ENCODE measurements at places on chromosomes 4 and X.

DNA sequence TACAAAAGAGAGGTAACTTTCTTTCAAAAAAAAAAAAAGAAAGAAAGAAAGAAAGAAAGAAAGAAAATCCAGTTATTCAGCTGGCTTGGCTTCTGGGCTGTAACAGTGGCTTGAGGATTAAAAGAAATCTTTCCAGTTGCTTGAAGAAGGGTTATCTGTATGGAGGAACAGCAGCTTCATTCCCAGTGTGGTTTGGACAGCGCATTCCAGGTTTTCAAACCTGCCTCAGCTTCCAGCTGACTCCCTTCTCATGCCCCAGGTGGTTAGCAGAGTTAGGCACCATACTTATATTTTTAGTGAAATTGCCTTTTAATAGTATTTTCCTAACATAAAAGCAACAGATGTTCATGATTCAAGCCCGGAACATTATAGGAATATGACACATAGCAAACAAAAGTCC is 48.6 kb downstream of the TMEM164 start:
- H3K27ac ChIP-seq, result no peak overlapping the region
- no peak overlapping the region for H3K4me3 ChIP-seq
- no peak for DNase-seq
- H3K27me3 ChIP-seq, result no peaks in the 10 kb centered on the region

- no peak overlapping the region for H3K27ac ChIP-seq
- no peaks in the 10 kb centered on the region for H3K36me3 ChIP-seq
- peaks cover 5% of the 10 kb centered on the region for H3K4me1 ChIP-seq
- H3K4me3 ChIP-seq, result no peak overlapping the region
- H3K27me3 ChIP-seq, result no peaks in the 10 kb centered on the region
- DNase-seq, result peak; percentile 25
Measured at GRCh38 chr4:87985097-87985886, 9.8 kb downstream of the SPP1 start.

- no peak for DNase-seq
- H3K27me3 ChIP-seq, result no peaks in the 10 kb centered on the region
- H3K4me3 ChIP-seq, result no peak overlapping the region
- no peaks in the 10 kb centered on the region for H3K36me3 ChIP-seq
- H3K27ac ChIP-seq, result no peak overlapping the region
Measured at GRCh38 chr4:152626790-152627189, 53.0 kb downstream of the TMEM154 start.

DNA sequence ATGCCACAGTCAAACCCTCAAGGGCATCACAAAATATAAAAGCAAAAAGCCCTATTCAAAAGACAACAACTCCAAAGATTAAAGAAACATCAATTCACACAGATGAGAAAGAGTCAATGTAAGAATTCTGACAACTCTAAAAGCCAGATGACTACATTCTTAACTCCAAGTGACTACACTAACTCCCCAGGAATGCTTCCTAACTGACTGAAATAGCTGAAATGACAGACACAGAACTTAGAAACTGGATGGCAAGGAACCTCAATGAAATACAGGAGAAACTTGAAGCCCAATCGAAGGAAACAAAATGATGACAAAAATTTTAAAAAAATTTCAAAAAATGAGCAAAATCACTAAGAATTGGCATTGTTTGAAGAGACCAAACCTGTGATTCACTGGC is 1047.6 kb upstream of the PCDH10 start:
- H3K27ac ChIP-seq, result no peak overlapping the region
- no peaks in the 10 kb centered on the region for H3K4me1 ChIP-seq
- H3K27me3 ChIP-seq, result no peaks in the 10 kb centered on the region
- no peak for DNase-seq

- H3K4me3 ChIP-seq, result no peak overlapping the region
- peak; percentile 0 for DNase-seq
- H3K27ac ChIP-seq, result peak overlapping the region; percentile 52
- H3K36me3 ChIP-seq, result peaks cover 25% of the 10 kb centered on the region
Measured at GRCh38 chr4:3352941-3353594, 60.2 kb downstream of the RGS12 start.

DNA sequence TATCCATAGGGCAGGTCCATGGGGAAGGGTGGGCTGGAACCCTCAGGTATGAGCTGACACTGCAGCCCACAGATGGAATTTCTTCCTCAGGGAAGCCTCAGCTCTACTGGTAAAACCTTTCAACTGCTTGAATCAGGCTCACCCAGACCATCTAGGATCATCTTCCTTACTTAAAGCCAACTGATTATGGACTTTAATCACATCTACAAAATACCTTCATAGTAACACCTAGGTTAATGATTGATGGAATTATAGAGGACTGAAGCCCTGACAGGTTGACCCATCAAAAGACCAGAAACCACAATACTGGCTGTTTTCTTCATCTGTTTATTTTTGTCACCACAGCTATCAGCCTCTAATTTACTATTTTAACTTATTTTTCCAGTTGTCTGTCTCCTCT is 188.9 kb upstream of the BOD1L1 start:
- H3K4me1 ChIP-seq, result no peaks in the 10 kb centered on the region
- H3K36me3 ChIP-seq, result no peaks in the 10 kb centered on the region
- H3K27me3 ChIP-seq, result no peaks in the 10 kb centered on the region
- no peak overlapping the region for H3K27ac ChIP-seq
- no peak overlapping the region for H3K4me3 ChIP-seq

DNA sequence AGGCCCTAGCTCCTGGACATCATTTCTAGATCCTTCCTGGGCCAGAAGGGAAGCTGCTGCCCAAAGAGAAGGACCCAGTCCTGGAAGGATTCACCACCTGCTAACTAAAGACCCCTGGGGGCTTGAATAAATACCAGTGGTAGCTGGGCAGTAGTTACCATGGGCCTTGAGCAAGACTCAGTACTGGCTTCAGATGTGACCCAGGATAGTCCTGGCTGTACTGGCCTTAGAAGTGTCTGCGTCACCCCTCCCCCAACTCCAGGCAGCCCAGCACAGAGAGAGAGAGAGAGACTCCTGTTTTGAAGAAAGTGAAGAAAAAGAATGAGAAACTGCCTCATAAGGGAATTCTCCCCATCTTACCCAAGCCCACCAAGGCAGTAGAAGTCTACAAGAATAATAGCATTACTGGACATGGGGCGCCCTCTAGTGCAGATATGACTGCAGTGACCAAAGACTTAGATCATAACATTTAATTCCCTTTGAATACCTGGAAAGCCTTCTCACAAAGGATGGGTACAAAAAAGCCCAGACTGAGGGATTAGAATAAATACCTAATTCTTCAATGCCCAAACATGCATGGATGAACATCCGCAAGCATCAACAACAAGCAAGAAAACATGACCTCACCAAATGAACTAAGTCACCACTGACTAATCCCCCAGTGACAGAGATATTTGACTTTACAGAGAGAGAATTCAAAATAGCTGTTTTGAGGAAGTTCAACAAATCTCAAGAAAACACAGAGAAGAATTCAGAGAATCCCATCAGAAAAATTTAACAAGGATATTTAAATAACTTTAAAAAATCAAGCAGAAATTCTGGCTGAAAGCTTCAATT is 171.8 kb downstream of the HNRNPD start:
- no peaks in the 10 kb centered on the region for H3K4me1 ChIP-seq
- no peak overlapping the region for H3K27ac ChIP-seq
- H3K36me3 ChIP-seq, result no peaks in the 10 kb centered on the region
- peak; percentile 63 for DNase-seq

- H3K27me3 ChIP-seq, result no peaks in the 10 kb centered on the region
- no peaks in the 10 kb centered on the region for H3K4me1 ChIP-seq
- H3K27ac ChIP-seq, result no peak overlapping the region
Measured at GRCh38 chr4:146049802-146050201, 111.2 kb upstream of the ZNF827 start.

GRCh38 chrX:38881727-38882126 is 80.5 kb downstream of the MID1IP1 start:
- H3K27me3 ChIP-seq, result no peaks in the 10 kb centered on the region
- no peak overlapping the region for H3K27ac ChIP-seq
- H3K4me3 ChIP-seq, result no peak overlapping the region
- H3K4me1 ChIP-seq, result no peaks in the 10 kb centered on the region

DNA sequence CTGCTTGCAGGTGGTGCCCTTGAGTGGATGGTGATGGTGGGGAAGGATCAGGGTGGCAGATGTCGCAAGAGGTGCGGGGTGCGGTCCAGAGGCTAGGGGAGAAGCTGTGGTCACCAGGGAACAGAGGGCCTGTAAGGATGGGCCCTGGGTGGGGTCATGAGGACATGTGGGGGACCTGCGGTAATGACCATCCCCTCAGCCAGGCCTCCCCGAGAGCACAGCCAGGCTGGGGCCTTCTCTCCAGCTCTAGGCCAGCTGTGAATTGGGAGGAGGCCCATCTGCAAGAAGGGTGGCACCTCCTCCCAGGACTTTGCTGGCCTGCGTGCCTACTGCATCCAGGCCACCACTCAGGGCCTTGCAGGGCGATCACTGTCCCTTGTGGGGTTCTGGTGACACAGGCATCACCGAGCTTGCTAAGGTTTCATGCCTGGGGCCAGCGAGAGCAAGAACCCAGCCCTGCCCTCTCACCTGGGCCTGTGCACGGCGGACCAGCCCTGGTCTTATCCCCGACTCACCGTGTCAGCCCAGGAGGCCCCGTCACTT is 34.1 kb upstream of the MXD4 start:
- peaks cover 7% of the 10 kb centered on the region for H3K4me1 ChIP-seq
- no peaks in the 10 kb centered on the region for H3K36me3 ChIP-seq
- H3K27me3 ChIP-seq, result peaks cover 3% of the 10 kb centered on the region
- no peak overlapping the region for H3K27ac ChIP-seq

DNA sequence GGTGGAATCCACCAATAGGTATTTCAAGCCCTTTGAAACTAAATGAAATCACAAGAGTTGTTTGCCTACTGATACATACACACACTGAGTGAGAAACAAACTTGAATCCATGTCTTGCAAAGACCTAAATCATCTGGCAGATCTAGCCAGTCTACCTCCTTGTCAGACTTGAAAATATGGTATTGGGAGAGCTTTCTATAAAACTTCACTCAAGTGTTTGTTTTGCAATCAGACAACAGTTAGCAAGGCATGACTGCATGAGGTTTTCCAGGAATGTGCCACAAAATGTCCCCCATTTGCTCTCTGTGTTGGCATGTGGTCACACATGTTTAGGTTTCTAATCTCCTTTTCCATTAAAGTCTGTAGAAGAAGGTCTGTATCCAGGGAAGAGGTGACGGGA is 52.4 kb downstream of the MAP3K15 start:
- peaks cover 6% of the 10 kb centered on the region for H3K36me3 ChIP-seq
- H3K27me3 ChIP-seq, result no peaks in the 10 kb centered on the region
- no peak for DNase-seq
- no peak overlapping the region for H3K27ac ChIP-seq
- H3K4me1 ChIP-seq, result no peaks in the 10 kb centered on the region

DNA sequence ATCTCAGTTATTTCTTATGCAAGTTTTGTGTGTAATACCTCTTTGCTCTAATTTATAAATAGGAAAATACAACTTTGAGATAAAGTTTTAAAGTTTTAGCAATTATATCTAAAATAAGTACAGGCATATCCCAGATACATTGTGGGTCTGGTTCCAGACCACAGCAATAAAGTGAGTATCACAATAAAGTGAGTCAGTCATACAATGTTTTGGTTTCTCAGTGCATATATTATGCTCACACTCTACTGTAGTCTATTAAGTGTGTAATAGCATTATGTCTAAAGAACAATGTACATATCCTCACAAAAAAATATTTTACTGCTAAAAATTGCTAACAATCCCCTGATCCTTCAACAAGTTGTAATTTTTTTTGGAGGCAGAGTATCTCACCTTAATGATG is 49.2 kb downstream of the ANAPC10 start:
- H3K4me3 ChIP-seq, result no peak overlapping the region
- H3K27ac ChIP-seq, result no peak overlapping the region
- peaks cover 8% of the 10 kb centered on the region for H3K4me1 ChIP-seq
- DNase-seq, result no peak
- no peaks in the 10 kb centered on the region for H3K27me3 ChIP-seq

- no peak for DNase-seq
- peaks cover 14% of the 10 kb centered on the region for H3K27me3 ChIP-seq
- H3K4me3 ChIP-seq, result no peak overlapping the region
- H3K27ac ChIP-seq, result no peak overlapping the region
- H3K4me1 ChIP-seq, result no peaks in the 10 kb centered on the region
Measured at GRCh38 chr4:80611678-80611979, 276.1 kb downstream of the CFAP299 start.

GRCh38 chr4:73723023-73723422 is 17.3 kb upstream of the CXCL8 start:
- H3K36me3 ChIP-seq, result no peaks in the 10 kb centered on the region
- H3K4me1 ChIP-seq, result no peaks in the 10 kb centered on the region
- DNase-seq, result no peak
- no peak overlapping the region for H3K4me3 ChIP-seq
- no peaks in the 10 kb centered on the region for H3K27me3 ChIP-seq

DNA sequence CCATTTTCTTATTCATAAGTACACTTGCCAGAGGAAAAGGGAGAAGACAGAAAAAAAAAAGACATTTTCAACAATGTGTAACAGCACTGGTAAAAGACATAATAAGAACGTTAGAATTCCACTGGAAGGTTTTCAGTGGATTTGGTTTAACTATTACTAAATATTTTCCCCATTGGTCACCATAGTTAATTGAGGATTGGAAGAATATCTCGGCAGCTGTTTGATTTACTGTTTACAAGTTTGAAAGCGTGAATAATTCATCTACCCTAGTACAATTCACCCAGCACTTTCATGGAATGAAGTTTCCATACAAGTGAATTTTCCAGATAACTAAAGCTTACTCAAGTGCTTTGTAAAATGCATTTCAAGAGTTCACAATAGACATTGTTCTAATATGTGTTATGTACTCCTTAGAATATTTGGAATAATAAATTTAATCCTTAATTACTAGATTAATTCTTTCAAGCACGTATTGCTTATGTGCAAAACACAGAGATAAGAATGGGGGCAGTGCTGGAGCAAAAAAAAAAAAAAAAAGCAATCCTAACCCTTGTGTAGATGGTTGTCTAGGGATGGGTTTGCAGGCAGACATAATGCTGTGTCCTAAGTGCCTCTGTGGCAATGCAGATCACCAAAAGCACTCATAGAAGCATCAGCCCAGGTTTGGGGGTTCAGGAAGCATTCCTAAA is 57.1 kb downstream of the ENPEP start:
- no peak for DNase-seq
- peaks cover 6% of the 10 kb centered on the region for H3K36me3 ChIP-seq
- H3K4me3 ChIP-seq, result no peak overlapping the region
- H3K27ac ChIP-seq, result no peak overlapping the region
- no peaks in the 10 kb centered on the region for H3K27me3 ChIP-seq
